ENCODE measurements at places on chromosomes 11 and 22.

DNA sequence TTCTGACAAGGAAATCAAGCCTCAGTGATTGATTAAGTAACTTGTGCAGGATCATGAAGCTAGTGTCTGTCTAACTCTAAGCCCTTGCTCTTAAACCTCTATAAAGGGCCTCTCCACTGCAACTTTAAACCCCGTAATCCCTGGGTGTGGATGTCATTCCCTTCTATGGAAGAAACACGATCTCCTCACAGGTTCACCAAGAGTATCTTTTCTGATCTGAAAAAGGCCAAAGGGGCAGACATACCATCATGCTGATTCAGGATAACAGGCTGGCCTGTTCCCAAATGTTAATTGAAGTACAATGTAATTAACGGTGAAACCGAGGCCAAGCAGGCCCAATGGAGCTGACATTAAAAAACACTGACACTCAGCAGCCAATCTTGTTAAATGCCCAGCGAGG lies 17.1 kb downstream of the TTC12 start:
- DNase-seq = no peak

- no peak for DNase-seq
Observed at GRCh38 chr11:10331548-10332289, 26.8 kb downstream of the ADM start.

DNA sequence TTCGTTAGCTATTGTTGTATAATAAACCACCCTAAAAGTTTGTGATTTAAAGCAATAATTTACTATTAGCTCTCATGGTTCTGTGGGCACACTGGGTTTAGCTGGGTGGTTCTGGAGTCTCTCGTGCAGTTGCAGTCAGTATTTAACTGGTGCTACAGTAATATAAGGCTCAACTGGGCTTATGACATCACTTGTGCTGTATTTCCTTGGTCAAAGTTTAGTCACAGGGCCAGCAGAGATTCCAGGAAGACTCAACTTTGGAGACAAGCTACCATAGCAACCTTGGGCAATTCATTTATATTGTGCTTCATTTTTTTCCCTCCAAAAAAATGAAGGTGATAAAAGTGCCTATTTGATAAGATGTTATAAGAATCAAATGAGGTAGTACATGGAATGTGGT lies 204.2 kb upstream of the GUCY1A2 start:
- no peak for DNase-seq

DNA sequence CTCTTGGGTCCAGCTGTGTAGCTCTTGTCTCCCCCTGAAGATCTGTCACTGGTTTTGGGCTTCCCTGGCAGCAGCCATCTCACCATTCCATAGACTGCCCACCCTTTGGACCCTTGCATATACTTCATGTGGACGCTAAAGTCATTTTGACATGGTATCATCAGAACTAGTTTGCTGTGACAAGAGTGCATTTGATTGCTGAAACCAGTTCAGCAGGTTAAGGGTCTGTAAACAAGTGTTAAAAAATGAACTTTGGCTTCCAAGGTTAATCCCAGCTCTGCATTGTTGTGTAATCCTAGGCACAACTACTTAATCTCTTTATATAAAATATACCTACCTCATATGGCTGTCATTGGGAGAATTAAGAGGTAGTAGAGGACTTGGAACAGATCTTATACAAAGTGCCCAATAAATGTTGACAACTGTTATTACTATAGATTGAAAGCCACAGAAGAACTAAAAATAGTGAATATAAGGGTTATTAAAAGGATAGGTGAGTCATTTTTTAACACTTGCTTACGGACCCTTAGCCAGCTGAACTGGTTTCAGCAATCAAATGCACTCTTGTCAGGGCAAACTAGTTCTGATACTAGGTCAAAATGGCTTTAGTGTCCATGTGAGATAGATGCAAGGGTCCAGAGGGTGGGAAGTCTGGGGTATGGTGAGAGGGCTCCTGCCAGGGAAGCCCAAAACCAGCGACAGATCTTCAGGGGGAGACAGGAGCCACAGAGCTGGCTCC lies 29.4 kb downstream of the CCDC90B start:
- no peak for DNase-seq

DNA sequence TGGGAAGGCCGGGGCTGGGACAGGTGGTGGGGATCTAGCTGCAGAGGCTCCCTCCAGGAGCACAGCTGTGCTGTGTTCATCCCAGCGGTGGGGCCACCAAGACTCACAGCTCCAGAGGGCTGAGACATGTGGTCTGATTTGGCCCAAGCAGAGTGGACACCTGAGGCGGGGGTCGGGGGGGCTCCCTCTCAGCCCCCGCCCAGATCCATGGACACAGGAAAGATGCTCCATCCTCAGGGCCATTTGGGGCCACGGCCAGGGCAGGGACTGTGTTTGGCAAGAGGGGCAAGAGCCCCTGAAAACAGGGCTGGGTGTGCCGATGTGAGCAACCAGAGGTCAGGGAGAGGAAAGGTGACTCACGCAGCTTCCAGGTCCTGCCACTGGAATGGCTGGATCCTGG lies 219.4 kb downstream of the BRD1 start:
- DNase-seq = no peak
